ENCODE measurements at places on chromosomes 2 and 18.

DNA sequence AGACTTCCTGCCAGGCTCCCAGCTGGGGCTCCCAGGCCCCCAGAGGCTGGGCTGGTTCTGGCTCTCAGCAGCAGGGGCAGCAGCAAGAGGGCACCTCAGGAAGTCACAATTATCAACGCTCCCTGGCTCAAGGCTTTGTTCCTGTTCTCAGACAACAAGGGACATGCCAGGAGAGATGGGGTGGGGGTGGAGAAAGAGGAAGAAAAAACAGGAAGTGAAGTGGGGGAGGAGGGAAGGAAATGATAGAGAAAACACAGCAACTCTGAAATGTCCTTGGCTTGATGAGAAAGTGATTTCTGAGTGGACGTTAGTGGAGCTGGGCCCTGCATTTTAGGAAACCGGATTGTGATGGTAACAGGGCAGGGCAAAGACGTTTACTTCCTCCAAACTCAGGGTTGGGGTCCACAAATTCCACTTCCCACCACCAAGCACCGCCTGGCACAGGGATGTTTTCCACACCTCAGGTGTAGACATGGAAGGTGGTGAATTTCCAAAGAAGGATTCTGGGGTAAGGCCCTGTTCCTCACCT lies 40.4 kb downstream of the CYRIA start:
- peaks cover 31% of the 10 kb centered on the region for H3K4me1 ChIP-seq
- H3K4me3 ChIP-seq: no peak overlapping the region
- no peaks in the 10 kb centered on the region for H3K27me3 ChIP-seq

GRCh38 chr2:24947561-24948157 lies 24.1 kb downstream of the DNAJC27 start:
- no peaks in the 10 kb centered on the region for H3K4me1 ChIP-seq
- H3K27ac ChIP-seq: no peak overlapping the region
- peaks cover 23% of the 10 kb centered on the region for H3K36me3 ChIP-seq
- no peak for DNase-seq

DNA sequence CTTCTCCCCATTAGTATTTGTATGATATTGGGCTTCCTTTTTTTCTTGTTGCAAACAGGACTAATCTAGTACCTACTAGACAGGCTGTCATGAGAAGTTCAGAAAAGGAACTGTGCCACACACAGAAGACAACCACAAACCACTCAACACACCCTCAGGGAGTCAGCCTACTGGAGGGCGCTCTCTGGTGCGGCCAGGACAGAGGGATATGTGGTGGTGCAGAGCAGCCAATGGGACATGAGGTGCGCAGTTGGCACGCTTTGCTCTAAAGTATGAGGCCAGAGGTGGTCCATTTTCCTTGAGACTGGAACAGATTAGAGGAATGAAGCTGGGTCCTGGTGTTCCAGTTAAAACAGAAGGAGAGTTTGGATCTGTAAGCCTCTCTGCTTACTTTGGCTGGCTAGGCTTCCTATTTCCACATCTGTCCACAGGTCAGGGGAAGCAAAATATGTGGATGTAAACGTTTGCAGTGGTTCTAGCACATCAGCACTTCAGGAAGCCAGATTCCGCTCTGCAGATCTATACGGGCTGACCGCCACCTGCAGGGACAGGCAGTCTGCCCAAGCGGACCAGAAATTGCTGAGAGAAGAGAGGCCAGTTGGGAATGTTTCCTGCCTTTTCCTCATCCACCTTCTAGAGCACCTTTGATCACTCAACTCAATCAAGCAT lies 114.1 kb downstream of the GFPT1 start:
- no peaks in the 10 kb centered on the region for H3K27me3 ChIP-seq
- DNase-seq: no peak
- no peak overlapping the region for H3K27ac ChIP-seq
- H3K36me3 ChIP-seq: no peaks in the 10 kb centered on the region

DNA sequence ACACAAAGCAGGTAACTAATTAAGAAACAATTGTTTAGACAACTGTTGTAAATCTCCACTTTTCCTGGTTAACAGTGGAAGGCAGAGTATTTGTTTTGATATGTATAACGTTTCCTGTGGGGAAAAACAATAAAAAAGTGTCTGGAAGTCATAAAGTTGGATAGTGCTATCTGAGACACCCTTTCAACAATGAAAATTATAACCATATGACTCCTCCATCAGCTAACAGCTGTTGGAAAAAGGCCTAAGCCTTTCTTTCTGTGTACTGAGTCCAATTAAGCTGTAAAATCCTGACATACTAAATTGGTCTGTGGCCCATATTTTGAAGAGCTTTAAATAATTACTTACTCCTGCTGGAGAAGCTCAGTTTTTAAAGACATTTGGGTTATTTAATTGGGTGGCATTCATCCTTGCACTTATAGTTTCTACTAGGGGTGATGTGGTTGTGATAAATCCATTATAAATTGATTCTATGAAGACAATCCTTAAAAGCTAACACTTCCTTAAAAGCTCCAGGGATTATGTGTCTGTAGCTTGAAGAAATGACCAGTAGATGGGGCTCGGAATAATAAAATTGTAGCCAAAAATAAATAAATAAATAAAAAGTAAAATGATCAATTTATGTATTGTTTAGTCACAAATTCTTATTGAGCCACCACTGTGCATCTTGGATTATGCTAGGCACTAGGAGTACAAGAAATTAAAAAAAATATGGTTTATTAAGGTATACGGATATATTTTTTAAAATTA lies 698.1 kb upstream of the NXPH2 start:
- no peaks in the 10 kb centered on the region for H3K27me3 ChIP-seq
- no peak overlapping the region for H3K4me3 ChIP-seq
- no peaks in the 10 kb centered on the region for H3K4me1 ChIP-seq
- DNase-seq: no peak
- no peak overlapping the region for H3K27ac ChIP-seq

GRCh38 chr2:98761267-98761781 lies 30.4 kb upstream of the MGAT4A start:
- no peaks in the 10 kb centered on the region for H3K27me3 ChIP-seq
- H3K27ac ChIP-seq: no peak overlapping the region
- DNase-seq: no peak

- H3K36me3 ChIP-seq: no peaks in the 10 kb centered on the region
- no peaks in the 10 kb centered on the region for H3K27me3 ChIP-seq
- no peak for DNase-seq
- no peaks in the 10 kb centered on the region for H3K4me1 ChIP-seq
- H3K27ac ChIP-seq: no peak overlapping the region
Measured at GRCh38 chr2:62736899-62737559, 31.5 kb downstream of the EHBP1 start.

DNA sequence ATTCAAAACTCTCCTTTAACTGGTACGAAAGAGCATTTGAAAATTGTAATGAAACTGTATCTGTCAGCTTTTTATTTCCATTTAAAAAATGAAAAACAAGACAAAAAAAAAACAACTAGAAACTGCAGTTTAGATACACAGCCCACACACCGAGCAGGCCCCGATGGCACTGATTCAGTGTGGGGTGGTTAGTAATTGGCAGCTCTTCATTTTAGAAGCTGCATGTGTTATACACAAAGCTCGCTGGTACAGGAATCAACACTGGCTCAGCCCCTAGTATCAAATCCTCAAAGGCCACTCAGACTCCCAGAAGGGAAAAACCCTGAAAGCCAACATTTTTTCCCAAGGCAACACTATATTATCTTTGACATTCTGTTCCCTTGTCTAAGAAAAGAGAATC lies 30.5 kb upstream of the RMDN2 start:
- H3K4me1 ChIP-seq: peaks cover 34% of the 10 kb centered on the region
- H3K36me3 ChIP-seq: no peaks in the 10 kb centered on the region
- H3K4me3 ChIP-seq: no peak overlapping the region
- no peak overlapping the region for H3K27ac ChIP-seq

GRCh38 chr2:29290293-29291047 lies 175.3 kb downstream of the CLIP4 start:
- no peak overlapping the region for H3K27ac ChIP-seq
- H3K27me3 ChIP-seq: no peaks in the 10 kb centered on the region
- no peak overlapping the region for H3K4me3 ChIP-seq

GRCh38 chr2:118387509-118387908 lies 299.2 kb downstream of the INSIG2 start:
- no peaks in the 10 kb centered on the region for H3K27me3 ChIP-seq
- no peak overlapping the region for H3K4me3 ChIP-seq
- no peak for DNase-seq
- no peaks in the 10 kb centered on the region for H3K4me1 ChIP-seq
- H3K36me3 ChIP-seq: no peaks in the 10 kb centered on the region

- H3K4me1 ChIP-seq: no peaks in the 10 kb centered on the region
- no peak overlapping the region for H3K27ac ChIP-seq
- H3K36me3 ChIP-seq: no peaks in the 10 kb centered on the region
Measured at GRCh38 chr2:120642646-120643045, 93.0 kb upstream of the GLI2 start.

GRCh38 chr2:54289917-54290316 lies 33.9 kb upstream of the TSPYL6 start:
- H3K27me3 ChIP-seq: no peaks in the 10 kb centered on the region
- H3K27ac ChIP-seq: no peak overlapping the region
- H3K4me3 ChIP-seq: no peak overlapping the region
- no peaks in the 10 kb centered on the region for H3K4me1 ChIP-seq
- no peak for DNase-seq

- DNase-seq: no peak
- no peaks in the 10 kb centered on the region for H3K4me1 ChIP-seq
- no peaks in the 10 kb centered on the region for H3K36me3 ChIP-seq
- no peak overlapping the region for H3K4me3 ChIP-seq
- no peaks in the 10 kb centered on the region for H3K27me3 ChIP-seq
- no peak overlapping the region for H3K27ac ChIP-seq
Measured at GRCh38 chr2:221377066-221377465, 195.0 kb downstream of the EPHA4 start.

GRCh38 chr2:151668737-151669136 lies 65.5 kb downstream of the NEB start:
- peaks cover 7% of the 10 kb centered on the region for H3K4me1 ChIP-seq
- no peak overlapping the region for H3K27ac ChIP-seq
- no peaks in the 10 kb centered on the region for H3K27me3 ChIP-seq
- no peak overlapping the region for H3K4me3 ChIP-seq
- DNase-seq: no peak

GRCh38 chr2:236290742-236291425 lies 26.7 kb upstream of the ASB18 start:
- H3K27ac ChIP-seq: no peak overlapping the region
- H3K4me1 ChIP-seq: no peaks in the 10 kb centered on the region

- H3K27me3 ChIP-seq: no peaks in the 10 kb centered on the region
- DNase-seq: no peak
- peak overlapping the region; percentile 84 for H3K4me3 ChIP-seq
- no peaks in the 10 kb centered on the region for H3K36me3 ChIP-seq
- H3K4me1 ChIP-seq: peaks cover 12% of the 10 kb centered on the region
- H3K27ac ChIP-seq: peak overlapping the region; percentile 95
Measured at GRCh38 chr2:17754773-17755425, 961 bp downstream of the GEN1 start.

DNA sequence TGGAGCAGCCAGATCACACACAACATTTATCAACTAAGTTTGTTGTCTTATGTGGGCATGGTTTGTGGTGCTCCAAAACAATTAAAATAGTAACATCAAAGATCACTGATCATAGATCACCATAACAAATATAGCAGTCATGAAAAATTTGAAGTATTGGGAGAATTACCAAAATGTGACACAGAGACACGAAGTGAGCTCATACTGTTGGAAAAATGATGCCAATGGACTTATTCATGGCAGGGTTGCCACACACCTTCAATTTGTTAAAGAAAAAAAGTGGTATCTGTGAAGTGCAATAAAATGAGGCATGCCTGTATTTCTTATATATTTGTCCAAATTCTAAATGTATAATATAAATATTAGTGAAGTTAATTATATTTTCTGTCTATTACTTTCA lies 42.9 kb upstream of the CABYR start:
- peaks cover 14% of the 10 kb centered on the region for H3K4me1 ChIP-seq
- H3K4me3 ChIP-seq: no peak overlapping the region
- no peaks in the 10 kb centered on the region for H3K27me3 ChIP-seq
- no peak overlapping the region for H3K27ac ChIP-seq

DNA sequence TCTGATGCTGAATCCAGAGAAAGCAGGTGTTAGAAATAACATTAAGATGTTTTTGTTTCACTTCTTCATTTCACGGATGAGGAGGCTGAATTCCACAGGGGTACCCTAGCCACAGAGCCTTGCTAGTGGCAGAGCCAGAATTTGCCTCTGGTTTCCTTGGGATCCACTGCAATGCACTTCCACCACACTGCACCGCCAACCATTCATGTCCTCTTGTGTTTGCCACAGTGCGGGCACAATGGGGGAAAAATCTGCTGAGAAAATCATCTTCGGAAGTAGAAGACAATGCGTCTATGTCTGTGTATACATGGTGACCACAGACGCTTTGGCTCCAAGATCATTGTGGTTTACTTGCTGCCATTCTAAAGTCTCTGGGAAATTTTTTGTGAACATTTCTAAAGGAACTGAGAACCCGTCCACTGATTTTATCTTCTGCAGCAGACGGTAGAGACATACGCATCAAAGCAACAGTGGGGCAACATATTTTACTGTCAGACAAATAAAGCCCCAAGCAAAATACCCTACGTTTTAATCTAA lies 14.9 kb downstream of the ICOS start:
- no peaks in the 10 kb centered on the region for H3K27me3 ChIP-seq
- peaks cover 1% of the 10 kb centered on the region for H3K36me3 ChIP-seq
- peak; percentile 51 for DNase-seq
- H3K4me1 ChIP-seq: peaks cover 58% of the 10 kb centered on the region
- no peak overlapping the region for H3K27ac ChIP-seq
- peak overlapping the region; percentile 54 for H3K4me3 ChIP-seq

DNA sequence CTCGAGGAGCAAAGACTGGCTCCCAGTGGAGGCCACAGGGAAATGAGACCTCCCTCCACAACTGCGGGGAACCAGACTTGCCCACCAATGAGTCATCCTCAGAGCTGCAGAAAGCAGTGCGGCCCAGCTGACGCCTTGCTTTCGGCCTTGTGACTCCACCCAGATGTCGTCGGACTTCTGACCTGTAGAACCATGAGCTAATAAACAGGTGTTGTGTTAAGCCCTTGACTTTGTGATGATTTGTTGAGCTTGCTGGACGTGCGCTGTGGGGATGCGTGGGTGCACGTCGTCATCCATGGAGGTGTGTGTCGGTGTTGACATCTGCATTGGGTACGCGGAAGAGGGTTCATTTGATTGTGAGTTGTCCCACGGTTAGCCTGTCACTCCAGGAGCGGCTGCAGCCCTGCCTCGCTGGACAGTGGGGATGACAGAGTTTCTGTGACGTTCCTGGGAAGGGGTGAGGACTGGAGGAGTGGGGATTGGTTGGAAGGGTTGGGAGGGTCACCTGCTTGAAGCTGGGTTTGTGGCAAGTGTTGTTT lies 154.1 kb downstream of the SH3BP4 start:
- no peaks in the 10 kb centered on the region for H3K4me1 ChIP-seq
- no peak overlapping the region for H3K4me3 ChIP-seq
- H3K36me3 ChIP-seq: no peaks in the 10 kb centered on the region
- no peaks in the 10 kb centered on the region for H3K27me3 ChIP-seq
- no peak overlapping the region for H3K27ac ChIP-seq
- DNase-seq: no peak

GRCh38 chr18:27223526-27224291 lies 38.6 kb upstream of the CHST9 start:
- DNase-seq: no peak
- no peaks in the 10 kb centered on the region for H3K27me3 ChIP-seq
- no peak overlapping the region for H3K4me3 ChIP-seq
- H3K27ac ChIP-seq: no peak overlapping the region

GRCh38 chr2:38836791-38837190 lies 38.9 kb downstream of the DHX57 start:
- no peak overlapping the region for H3K4me3 ChIP-seq
- H3K36me3 ChIP-seq: peaks cover 5% of the 10 kb centered on the region
- H3K4me1 ChIP-seq: no peaks in the 10 kb centered on the region
- H3K27ac ChIP-seq: no peak overlapping the region
